ENCODE measurements at places on chromosomes 7 and 10.

GRCh38 chr7:17136126-17136525 is 162.3 kb upstream of the AHR start:
- no peak for DNase-seq

DNA sequence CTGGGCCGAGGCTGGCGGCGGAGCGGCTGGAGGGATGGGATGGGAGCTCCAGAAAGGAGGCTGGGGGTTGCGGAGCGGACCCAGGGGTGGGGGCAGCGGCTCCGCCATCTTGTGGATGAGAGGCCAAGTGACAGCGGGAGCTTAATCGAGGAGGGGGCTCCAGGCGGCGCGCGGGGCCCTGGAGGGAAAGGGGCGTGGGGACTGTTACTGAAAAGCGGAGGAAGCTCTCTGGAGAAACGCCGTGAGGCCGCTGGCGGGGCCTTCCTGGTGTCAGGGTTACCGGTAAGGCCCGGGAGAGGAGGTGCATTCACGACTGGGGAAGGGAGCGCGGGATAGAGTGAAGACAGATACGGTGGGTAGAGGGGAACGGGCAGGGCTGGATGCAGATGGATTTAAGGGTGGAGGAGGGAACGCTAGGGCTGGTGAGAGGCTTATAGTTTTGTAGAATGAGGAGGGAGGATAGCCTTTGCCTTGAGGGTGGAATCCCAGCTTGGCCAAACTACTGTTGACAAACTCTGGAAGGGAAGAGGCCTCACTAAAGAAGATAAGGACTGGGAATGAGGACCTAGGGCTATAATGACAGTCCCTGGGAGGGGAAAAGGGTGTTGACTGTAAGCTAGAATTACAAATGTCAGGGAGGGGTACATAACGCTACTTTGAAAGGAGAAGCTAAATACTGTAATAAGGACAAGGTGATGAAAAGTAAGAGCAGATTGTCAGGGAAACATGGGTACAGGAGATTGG is 535 bp downstream of the BTRC start:
- no peak for DNase-seq

- DNase-seq = no peak
Observed at GRCh38 chr7:30985756-30986155, 22.0 kb downstream of the GHRHR start.

DNA sequence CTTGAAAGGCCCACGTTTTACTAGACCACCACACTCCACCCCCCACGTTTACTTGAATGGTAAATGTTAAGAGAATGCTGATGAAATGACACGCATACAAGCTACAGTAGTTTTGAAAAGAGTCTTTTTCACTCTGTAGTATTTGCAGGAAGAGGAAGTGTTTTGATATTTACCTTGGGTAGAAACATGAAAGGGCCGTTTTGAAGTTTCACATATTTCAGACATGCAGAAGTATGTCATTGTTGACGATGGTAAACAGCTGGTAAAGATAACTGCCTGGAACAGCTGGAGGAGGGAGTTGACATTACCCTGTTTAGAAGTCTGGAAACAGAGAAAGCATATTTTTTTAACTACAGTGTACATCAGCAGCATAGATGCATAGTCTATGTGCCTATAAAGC is 160.7 kb downstream of the NXPH1 start:
- DNase-seq = no peak

- DNase-seq = no peak
Observed at GRCh38 chr10:26214551-26215395, 1.8 kb upstream of the GAD2 start.

DNA sequence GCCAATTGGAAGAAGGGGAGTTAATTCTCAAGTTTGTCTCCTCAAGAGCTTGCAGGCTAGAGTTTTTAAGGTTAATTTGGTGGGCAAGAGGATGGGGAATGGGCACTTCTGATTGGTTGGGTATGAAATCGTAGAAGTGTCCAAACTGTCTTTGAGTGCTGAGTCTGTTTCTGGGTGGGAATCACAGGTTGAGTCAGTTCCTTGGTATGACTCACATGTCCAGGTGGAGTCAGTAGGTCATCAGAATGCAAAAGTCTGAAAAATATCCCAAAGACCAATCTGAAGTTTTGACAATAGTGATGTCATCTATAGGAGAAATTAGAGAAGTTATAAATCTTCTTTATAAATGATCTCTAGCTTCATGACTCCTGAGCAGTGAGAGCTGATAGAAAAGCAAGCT is 1252.2 kb downstream of the REEP3 start:
- DNase-seq = no peak

- no peak for DNase-seq
Observed at GRCh38 chr7:91082852-91083495, 181.3 kb upstream of the FZD1 start.

DNA sequence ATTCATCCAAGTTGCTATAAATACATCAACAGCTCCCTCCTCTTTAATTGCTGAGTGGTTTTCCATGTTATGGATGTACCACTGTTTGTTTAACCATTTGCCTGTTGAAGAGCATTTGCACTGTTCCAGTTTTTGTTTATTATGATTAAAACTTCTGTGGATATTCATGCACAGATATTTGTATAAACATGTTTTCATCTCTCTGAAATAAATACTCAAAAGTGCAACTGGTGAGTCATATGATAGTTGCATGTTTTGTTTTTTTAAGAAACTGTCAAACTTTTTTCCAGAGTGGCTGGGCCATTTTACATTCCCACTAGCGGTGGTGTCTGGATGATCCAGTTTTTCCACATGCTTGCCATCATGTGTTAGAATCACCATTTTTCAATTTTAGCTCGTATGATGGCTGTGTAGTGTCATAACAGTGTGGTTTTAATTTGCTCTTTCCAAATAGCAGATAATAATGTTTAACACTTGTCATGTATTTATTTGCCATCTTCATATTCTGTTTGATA is 33.6 kb downstream of the MEOX2 start:
- no peak for DNase-seq

GRCh38 chr10:14128519-14128918 is 202.2 kb downstream of the FRMD4A start:
- no peak for DNase-seq

DNA sequence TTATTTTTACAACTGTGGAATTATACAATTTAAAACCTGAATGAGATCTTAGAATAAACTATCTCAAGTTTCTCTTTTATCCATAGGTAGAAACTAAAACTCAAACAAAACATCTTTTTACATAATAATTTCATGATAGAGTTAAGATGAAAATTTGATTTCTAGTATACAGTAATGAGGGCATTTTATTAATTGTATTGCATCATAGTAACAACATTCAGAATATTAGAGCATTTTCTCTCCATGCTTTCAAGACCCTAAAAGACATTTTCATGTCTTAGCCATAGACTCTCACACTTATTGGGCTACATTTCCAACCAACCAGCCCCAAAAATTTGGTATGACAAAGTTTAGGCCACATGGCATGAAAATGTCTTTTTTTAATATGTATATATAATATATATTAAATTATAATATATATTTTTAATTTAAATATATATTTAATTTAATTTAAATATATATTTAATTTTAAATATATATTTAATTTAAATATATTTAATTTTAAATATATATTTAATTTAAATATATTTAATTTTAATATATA is 195.7 kb upstream of the STEAP1 start:
- DNase-seq = no peak

DNA sequence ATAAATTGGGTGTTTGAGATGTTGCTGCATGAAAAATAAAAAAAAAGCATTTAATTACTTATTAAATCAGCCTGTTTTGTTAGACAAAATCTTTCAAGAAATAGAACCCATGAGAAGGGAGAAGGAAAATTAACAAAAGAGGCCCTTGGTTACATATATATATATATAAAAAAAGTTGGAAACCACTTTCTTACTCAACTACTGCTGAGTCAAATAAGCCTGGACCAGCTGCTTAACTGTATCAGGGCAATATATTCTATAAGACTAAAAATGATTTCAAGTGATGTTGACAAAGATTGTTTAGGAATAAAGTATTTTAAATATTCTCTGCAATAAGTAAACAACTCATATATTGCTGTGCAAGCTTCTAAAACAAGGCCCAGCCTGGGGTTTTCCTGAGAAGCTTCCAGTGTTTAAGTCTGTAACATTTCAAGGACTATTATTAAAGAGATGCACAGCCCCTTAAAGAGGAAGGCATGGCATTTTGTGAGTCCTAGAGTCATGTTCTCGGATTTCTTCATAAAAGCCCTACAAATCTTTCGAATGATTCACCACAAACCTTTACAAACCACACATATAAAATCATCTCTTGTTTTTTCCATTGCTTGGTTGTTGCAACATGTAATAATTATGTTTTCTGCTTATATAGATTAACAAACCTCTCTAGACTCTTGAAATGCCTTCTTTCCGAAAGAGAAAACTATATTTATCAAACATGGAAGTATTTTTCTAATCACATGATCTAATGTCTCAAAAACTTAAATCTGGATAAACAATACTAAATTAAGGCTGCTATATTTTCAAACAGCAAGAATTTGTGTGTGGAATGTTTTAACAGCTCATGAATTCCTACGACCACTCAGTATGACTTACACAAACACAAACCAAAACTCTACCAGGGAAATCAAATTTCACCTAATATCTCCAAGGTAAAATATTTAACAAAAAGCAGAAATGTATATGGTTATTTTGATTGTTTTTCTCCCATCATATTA is 14.3 kb downstream of the JAZF1 start:
- no peak for DNase-seq

DNA sequence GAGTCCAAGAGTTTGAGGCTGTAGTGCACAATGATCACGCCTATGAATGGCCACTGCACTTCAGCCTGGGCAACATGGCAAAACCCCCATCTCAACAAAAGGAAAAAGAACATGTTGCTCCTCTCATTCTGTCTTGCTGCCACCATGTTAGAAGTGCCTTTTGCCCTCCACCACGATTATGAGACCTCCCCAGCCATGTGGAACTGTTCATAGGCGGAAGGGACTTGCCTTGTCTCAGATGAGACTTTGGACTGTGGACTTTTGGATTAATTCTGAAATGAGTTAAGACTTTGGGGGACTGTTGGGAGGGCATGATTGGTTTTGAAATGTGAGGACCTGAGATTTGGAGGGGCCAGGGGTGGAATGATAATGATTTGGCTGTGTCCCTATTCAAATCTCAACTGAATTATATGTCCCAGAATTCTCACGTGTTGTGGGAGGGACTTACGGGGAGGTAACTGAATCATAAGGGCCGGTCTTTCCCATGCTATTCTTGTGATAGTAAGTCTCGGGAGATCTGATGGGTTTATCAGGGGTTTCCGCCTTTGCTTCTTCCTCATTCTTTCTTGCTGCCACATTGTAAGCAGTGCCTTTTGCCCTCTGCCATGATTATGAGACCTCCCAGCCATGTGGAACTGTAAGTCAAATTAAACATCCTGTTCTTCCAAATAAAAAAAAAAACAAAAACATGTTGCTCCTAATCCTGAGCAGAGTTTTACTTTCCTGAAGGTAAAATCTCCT is 22.3 kb downstream of the DLG5 start:
- no peak for DNase-seq

GRCh38 chr7:148058092-148058491 is 532.5 kb upstream of the C7orf33 start:
- DNase-seq = no peak

- DNase-seq = no peak
Observed at GRCh38 chr7:149310990-149311573, 49.1 kb downstream of the ZNF783 start.

DNA sequence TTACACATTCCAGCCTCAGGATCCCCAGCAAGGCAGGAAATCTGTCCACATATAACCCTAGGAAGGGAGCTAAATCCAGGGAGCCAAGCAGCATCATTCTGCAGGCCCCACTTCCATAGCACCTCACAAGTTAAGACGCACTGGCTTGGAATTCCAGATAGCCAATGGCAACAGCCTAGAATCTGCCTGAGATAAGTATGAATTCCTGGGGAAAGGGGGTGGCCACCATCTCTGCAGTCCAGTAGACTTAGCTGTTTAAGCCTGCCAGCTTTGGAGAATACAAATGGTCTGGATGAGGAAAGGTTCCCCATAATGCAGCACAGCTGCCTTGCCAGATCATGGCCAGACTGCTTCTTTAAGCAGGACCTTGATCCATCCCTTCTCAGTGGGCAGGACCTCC is 179.4 kb upstream of the PRSS1 start:
- DNase-seq = no peak

GRCh38 chr7:111393011-111393754 is 169.1 kb downstream of the IMMP2L start:
- no peak for DNase-seq

DNA sequence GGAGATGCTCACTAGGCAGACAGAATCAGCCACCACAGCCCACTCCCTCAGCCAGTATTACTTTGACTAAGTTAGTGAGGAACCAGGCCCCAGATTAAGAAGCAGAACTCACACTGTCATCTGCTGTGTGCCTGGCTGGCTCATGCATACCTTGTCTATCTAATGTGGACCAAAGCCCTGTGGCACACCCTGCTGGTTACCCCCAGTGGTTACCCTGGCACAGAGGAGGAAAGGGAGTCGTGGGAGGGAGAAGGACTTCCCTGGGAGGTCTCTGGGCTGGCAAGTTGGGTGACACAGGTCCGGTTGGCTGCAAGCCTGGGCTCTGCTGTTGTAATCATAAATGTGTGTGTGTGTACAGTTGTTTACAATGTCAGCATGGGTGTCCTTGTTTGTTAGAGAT is 7.5 kb upstream of the SH2D4B start:
- DNase-seq = no peak

DNA sequence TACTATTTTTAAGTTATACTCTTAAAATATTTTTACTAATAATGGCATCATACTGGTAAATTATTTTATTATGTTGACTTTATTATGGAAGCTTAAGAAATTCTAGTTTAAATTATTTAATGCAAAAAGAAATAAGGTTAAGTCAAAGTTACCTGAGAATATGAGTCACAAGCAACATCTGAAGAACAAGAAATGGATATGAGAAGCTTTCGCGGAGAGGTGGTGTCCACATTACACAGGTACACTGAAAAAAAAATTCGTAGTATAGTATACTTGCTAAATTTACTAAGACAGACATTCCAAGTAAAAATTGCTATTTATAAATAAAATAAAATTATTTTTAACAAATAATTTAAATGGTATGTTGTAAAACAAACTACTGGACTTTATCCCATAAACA is 143.8 kb downstream of the AVL9 start:
- DNase-seq = no peak

DNA sequence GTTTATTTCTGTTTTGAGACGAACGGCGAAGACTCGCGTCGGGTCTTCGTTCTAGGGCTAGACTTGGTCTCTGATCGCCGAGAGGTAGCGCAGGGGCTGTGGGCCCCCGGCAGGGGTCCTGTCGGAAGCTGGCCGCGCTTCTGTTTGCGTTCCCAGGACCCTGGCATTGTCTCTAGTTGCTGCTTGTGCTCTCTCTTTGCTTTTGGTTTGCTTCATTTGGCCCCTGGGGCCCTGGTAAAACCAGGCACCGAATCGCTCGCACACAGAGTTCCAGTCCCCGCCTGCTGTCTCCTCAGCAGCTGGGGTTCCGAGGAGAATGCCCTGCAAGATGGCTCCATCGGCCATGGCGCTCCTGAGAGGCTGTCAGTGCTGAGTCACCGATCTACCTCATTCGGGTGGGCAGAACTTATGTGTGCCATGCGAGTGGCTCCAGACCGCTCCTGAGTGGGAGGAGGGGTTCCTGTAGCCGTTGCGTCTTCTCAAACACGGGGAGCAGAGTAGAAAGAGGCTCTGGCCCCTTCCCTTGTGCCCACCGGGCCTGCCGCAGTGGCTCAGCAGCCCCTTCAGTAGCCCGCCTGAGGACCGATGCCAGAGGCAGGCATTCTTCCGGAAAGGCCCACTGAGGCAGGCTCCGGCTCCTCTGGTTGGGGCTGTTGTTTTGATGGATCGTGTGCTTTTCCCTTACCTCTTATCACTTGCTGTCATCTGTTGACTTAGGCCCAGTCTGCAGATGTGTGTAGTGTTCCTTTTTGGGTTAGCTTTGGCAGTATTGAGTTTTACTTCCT is 826 bp downstream of the CHPF2 start:
- no peak for DNase-seq

- no peak for DNase-seq
Observed at GRCh38 chr10:52951824-52952223, 179.2 kb upstream of the MBL2 start.
